ENCODE measurements at places on chromosomes 6 and 20. TPM values are rescaled to one million over a fixed set of nuclear protein-coding genes. Genes with fewer than 3 reads are reported as not detected.
A peak's percentile ranks its signal among the peaks of the same experiment; 100 is the strongest.

GRCh38 chr20:59525500-59526241 is 78.7 kb upstream of the PHACTR3 start:
- peak; percentile 63 for DNase-seq

- DNase-seq, result no peak
Observed at GRCh38 chr6:14100138-14100537, 17.4 kb upstream of the CD83 start.

The IL22RA2 gene
- total RNA-seq, result not detected

- DNase-seq, result no peak
Observed at GRCh38 chr6:39050453-39051112, 2.0 kb downstream of the GLP1R start.

DNA sequence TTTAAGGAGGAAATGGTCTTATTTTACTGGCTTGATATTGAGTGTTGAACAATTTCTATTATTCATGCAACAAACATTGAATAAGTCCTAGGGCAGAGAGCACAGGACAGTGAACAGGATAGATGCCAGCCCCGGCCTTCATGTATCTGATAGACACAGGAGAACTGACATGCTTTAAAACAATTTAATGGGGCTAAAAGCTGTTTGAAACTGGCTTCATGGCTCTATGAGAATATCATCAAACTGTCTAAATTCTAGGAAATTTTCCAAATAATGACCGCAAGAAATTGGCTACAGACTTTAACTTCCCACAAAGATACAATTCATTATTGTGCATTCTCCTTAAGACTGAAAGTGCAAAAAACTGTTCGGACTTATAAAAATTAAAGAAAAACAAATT is 69.0 kb downstream of the ID4 start:
- DNase-seq, result peak; percentile 11

DNA sequence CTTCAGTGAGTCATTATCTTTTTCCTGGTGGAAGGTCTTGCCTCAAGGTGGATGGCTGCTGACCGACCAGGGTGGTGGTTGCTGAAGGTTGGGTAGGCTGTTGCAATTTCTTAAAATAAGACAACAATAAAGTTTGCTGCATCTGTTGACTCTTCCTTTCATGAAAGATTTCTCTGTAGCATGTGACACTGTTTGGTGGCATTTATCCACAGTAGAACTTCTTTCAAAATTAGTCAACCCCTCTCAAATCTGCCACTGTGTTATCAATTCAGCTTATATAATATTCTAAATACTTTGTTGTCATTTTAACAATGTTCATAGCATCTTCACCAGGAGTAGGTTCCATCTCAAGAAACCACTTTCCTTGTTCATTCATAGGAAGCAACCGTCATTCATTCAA is 66.8 kb upstream of the ATXN1 start:
- DNase-seq, result no peak

GRCh38 chr20:48544402-48545339 is 283.1 kb downstream of the PREX1 start:
- no peak for DNase-seq

GRCh38 chr6:39178235-39178634 is 51.0 kb downstream of the KCNK5 start:
- DNase-seq, result no peak

The KCNQ5 gene
- total RNA-seq, result not detected

GRCh38 chr6:49522710-49523593 is 23.2 kb downstream of the GLYATL3 start:
- no peak for DNase-seq

The FAM184A gene
- total RNA-seq, result 0.78 TPM

The ZNF311 gene
- 1.1 TPM for total RNA-seq

GRCh38 chr6:56758553-56758952 is 115.9 kb upstream of the DST start:
- DNase-seq, result no peak

- DNase-seq, result no peak
Observed at GRCh38 chr6:112225691-112226090, 28.7 kb downstream of the LAMA4 start.

DNA sequence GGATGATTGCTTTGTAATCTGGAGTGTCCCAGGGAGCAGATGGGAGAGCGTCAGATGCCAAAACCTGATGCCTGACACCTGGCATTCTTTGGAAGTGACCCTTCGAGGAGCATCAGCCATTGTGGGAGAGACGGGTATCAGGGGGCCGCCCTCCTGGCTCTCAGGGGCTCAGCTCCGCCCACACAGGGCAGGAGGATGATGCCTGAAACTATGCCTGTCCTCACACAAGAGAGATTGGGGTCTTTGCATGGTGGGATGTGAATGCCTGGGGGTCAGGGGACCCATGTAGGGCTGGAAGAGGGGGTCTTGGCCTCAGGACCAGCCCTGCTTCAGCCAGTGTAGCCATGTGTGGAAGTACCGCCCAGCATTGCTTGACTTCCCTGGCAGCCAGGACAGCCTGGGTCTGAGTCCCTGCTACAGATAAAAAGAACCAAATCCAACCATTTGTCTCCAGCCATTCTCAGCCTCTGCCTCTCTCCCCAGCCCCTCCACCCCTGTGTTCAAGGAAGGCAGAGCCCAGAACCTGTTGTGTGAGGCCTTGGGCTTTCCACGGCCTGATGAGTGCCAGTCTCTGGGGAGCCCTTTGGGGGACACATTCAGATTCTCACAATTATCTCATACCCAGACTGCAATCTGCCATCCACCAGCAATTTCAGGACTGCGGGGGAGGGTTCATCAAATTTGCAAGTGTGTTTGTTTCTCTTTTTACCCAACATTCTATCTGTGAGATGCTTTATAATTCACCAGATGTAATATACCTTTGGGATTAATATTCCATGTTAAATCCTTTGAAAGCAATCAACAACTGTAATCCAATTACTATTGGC is 371.2 kb downstream of the PREX1 start:
- DNase-seq, result no peak

GRCh38 chr20:23190557-23190956 is 104.4 kb upstream of the CD93 start:
- DNase-seq, result peak; percentile 60

The CASP8AP2 gene
- 17.8 TPM for total RNA-seq

The LTB gene
- not detected for total RNA-seq

- no peak for DNase-seq
Observed at GRCh38 chr6:99711302-99711701, 104.7 kb downstream of the PRDM13 start.

DNA sequence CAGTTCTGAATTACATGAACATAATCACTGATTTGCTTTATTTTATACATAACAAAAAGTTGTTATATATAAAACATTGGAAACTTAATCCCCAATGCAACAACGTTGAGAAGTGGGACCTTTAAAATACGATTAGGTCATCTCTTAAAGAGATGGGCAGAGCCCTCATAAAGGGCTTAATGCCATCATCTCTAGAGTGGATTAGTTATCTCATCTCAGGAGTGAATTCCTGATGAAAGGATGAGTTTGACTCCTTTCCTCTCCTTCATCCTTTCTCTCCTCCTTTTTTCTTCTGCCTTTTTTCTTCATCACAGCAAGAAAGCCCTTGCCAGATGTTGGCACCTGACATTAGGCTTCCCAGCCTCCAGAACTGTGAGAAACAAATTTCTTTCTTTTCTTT is 13.9 kb downstream of the HLA-DOA start:
- DNase-seq, result no peak

The RHAG gene
- not detected for total RNA-seq

The CENPQ gene
- total RNA-seq, result 45.4 TPM

DNA sequence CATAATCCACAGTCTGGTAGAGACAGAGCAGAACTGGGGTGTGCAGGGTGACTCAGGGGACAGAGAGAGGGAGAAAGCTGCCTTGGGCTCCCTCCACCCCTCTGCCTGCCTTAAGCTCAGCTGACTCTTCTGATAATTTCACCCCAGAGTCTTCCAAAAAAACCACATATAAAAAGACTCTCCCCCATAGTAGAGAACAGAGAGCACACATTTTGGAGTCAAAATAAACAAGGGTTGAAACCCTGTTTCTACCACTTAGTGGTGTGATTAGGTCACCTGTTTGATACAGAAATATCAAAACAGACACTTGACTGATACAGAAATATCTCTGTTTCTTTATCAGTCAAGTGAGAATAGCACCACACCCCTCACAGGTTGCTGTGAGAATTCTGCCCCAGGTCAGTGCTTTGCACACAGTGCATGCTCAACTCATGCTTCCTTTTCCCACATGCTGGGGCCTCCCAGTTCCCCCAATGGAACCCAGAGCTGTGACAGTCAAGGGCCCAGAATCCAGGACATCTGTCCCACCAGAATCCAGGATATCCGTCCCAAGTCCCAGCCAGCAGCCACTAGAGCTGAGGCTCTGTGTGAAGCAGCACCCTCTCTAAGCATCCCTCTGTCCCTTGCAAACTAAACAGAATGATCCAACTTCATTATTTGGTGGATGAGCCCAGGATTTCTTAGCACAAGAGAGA is 1.2 kb downstream of the TREML2 start:
- DNase-seq, result no peak

- DNase-seq, result no peak
Observed at GRCh38 chr6:127481111-127481510, 21.9 kb upstream of the KIAA0408 start.

GRCh38 chr6:147447835-147448611 is 60.5 kb upstream of the SAMD5 start:
- DNase-seq, result no peak

The HLA-DQA2 gene
- not detected for total RNA-seq

GRCh38 chr20:17747431-17747846 is 47.7 kb downstream of the BANF2 start:
- DNase-seq, result peak; percentile 93

DNA sequence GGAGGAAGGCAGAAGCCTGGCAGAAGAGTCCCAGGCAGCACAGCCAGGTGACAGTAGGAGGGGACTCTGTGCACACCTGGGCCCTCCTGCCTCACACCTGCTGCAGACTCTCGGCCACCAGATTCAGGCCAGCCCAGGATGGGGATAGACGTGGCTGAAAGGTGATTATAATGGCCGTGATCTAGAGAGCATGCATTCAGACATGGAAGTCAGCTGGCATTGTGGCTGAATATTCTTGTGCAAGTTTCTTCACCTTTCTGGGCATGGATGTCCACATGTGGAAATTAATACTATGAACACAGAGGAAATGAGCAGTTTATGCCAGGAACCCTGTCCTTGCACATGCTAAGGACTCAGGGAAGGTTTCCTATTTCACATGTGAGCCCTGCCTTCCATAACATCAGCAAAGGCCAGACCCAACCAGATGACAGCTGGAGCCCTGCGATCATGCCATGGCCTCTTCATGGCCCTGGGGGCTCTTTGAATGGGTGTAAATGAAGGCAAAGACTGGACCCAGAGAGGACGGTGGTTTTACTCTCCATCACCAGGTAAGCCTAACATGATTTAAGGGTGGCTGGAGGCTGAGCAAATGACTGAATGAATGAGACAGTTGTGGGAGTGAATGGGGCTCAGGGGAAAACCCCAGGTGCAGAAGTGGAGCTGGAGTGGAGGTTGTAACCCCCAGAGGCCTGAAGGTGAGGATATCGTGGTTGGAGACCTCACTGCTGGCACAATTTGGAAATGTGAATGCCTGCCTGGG is 2.7 kb upstream of the RAET1L start:
- no peak for DNase-seq

DNA sequence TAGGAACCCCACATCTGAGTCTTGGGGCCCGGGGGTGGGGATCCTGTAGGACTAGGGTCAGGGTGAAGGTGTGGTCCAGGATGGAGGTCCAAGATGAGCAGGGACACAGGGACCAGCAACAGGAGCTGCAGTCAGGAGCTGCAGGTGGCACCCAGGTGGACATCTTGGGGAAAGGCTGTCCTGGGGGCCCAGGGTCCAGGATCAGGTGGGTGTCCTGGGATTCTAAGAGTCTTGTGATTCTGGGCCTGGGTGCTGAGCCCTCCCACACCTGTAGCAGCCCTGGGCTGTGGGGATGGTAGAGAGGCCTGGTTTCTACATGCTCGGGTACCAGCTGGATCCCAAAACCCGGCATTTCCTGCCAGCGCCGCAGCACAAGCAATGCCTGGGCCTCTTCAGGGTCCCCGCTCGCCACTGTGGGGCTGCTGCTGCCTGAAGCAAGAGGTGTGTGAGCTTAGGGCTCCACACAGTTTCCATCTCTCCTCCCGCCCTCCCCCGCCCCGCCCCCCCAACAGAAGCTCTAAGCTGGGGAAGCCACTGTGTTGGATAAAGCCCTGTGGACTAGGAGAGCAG is 20.7 kb downstream of the ERGIC3 start:
- no peak for DNase-seq

The TFAP2D gene
- not detected for total RNA-seq

The MEP1A gene
- not detected for total RNA-seq

GRCh38 chr6:11277275-11278206 is 45.1 kb upstream of the NEDD9 start:
- DNase-seq, result peak; percentile 87

GRCh38 chr20:57396212-57396983 is 5.2 kb downstream of the RBM38 start:
- DNase-seq, result no peak

The CGA gene
- total RNA-seq, result not detected

The OTOR gene
- total RNA-seq, result not detected

DNA sequence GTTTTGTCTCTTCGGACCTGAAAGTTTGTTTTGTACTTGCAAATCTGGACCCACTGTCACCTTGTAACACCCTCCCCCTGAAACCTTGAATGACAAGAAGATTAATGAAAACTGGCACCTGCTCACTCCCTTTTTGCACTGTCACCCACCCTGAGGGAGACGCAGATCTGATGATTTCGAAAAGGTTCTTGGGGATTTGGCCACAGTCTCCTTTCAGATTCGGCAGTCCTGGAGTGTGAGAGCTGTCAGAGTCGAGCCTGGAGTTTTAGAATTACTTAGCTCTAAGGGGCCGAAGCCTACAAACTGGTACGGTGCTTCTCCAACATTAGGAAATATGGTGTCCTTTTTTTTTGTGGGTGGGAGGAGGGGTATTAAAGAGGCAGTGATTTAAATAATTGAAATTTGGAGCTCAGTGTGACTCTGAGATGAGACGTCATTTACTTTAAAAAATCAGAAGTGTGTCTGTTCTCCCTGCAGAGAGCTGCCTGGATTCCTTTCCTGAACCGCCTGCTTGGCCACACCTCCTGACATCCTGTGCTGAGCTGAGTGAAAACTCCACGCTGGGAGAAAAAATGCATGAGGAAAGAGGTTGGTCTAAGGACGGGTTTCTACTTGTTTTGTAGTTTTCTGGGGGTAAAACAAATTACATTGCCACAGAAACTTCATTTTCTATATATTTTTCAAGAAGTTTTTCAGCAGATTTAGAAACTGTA is 447.0 kb upstream of the CDH4 start:
- no peak for DNase-seq

- DNase-seq, result no peak
Observed at GRCh38 chr6:112680091-112680490, 333.0 kb downstream of the RFPL4B start.

Data from RPMI7951 (cell line).